ENCODE measurements at places on chromosomes 4 and X.

- no peak for DNase-seq
Measured at GRCh38 chr4:73309211-73309610, 50.6 kb upstream of the ANKRD17 start.

DNA sequence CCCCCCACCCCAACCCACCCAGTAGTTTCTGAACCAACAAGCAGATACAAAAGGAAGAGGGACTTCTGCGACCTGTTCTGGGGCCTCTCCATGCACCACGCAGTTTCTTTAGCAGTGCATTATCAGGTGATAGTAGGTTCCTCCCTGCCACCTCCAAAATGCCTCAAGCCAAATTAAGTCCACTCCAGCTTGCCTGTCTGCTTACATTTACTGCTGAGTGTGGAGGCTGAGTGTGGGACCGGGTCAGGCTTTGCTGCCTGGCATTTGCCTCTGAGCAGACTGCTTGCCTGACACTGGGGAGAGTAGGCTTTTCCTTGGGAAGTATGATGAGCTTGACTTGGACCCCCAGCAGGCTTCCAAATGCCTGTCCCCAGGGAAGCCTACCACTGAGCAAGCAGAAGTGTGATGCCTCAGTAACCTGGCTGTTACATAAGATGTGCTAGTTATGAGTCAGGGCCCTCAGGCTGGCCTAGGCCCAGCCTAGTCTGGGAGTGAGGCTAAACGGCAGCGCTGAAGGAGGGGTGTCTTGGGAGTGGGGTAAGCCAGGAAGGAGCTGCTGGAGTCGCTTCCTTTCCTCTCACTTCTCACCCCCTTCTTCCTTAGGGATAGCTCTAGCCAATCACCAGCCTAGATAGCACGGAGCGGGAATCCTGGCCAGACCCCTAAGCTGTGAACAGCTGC, 9.0 kb downstream of the TSC22D3 start:
- DNase-seq = no peak

DNA sequence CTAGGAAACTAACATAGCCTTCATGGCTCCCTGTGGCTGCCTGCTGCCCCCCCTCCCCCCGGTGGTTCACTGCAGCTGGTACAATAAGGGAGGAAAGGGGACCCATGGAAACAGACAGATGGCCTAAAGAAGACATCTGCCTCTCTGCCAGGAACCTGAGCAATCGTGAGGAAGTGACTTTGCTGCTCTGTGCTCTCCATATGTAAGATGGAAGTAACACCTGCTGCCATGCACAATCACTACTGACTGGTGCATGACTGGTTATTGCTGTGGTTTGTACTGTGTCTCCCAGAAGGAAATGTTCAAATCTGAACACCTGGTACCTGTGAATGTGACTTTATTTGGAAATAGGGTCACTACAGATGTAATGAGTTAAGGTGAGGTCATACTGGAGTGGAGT, 43.6 kb downstream of the CD99L2 start:
- DNase-seq = no peak

DNA sequence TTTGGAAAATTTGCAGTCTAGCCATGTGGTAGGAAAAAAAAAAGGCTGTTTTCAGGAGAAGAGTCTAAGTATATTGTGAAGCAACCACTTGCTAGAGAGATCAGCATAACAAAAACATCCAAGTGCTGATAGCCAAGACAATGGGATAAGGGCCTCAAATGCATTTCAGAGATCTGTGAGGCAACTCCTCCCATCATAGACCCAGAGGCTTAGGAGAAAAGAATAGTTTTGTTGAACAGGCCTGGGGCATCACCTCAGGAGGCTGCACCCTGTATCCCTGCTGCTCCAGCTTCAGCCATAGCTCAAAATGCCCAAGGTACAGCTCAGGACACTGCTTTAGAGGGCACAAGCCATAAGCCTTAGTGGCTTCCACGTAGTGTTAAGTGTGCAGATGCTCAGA, 13.6 kb upstream of the GPR174 start:
- DNase-seq = no peak

DNA sequence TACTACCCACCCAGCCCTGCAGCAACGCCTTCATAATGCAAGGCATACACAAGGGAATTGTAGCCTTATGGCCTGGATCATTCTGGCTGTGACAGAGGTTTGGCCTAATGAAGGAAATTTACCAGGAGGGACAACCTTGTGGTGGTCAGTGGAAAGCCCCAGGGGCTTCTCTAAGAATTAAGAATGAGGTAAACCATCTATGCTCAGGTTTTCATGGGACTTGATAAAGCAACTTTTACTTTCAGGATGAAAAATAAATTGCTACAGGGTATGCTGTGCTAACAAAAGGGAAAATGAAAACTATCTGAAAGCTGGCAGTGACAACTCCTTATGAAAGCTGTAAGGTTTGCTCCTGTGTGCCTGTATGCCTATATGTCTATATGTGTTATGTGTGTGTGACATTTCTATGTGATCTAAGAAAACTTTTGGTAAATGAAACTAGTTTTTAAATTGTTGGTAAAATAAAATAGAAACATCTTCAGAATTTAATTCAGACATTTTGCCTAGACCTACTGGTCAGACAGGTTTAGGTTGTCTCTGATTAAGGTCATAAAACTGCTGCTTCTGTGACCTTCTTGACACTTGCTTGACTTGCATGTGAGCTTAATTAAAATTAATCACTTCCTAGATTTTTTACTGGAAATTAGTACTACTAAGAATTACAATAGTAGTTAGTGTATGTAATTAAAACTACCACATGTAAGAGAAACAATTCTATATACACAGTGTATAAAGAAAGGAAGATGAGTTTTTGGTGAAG, 19.9 kb upstream of the TXK start:
- DNase-seq = no peak

- DNase-seq = no peak
Measured at GRCh38 chrX:19659929-19660328, 144.6 kb upstream of the MAP3K15 start.

DNA sequence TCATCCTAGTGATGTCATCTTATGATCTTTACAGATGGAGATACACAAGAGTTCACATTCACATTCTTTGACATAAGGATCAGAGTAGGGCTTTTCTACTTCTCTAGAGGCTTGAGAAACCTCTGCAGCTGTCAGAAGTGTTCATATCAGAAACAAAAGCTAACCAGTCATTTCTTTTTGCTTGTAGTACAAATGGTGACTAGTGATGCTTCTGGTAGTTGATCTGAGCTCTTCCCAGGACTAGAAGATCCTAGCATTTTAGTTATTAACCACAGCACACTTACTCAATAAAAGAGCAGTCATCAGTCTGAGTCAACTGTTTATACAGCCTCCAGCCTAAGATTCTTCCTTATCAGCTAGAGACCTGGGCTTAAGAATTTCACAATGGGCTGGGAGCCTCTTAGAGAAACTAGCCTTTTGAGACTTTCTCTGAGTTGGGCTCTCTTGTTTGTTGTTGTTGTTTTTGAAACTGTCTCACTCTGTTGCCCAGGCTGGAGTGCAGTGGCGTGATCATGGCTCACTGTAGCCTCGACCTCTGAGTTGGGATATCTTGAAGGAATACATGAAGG, 84.1 kb downstream of the TMEM164 start:
- no peak for DNase-seq

GRCh38 chr4:39320381-39321115, 45.6 kb downstream of the RFC1 start:
- no peak for DNase-seq

- no peak for DNase-seq
Measured at GRCh38 chr4:100898844-100899243, 381.0 kb upstream of the EMCN start.

DNA sequence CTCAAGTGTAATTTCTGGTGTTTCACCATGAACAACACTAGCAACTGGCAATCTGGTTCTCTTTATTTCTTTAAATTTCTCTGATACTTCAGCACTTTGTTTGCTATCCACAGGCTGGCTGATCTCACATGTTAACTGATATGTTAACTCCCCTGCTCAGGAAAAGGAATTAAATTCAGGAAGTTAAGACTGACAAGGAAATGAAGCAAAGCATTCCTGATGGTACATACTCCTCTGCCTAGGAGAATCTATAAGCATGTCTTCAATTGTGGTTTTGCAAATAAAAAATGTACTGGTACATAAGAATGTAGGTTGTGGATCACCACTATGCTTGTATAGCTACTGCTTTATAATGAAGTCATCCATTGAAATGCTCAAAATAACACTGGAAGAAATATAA, 1119.2 kb upstream of the INTU start:
- DNase-seq = no peak

GRCh38 chr4:57100979-57101651, 9.1 kb downstream of the IGFBP7 start:
- no peak for DNase-seq

GRCh38 chr4:88752754-88753153, 55.1 kb upstream of the NAP1L5 start:
- no peak for DNase-seq

- no peak for DNase-seq
Measured at GRCh38 chr4:1412376-1413203, 6.3 kb upstream of the NKX1-1 start.

DNA sequence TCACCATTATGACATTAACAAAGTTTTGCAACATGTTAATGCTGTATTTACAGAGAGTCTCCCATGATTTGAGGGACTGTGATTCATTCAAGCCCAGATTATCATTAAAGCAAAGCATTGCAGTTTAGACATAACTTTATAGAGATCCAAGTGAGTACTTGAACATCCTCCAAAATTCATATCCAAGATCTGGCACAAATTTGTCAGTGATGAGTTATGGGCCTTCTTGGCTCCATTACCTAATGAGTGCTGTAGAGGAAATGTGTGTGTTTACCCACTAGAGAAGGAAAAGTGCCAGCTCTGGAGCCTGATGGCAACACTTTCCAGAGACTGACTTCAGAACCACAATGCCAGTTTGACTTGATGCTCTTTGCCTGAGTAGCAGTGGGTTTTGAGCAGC, 432.3 kb downstream of the GALNTL6 start:
- DNase-seq = no peak

GRCh38 chr4:147076179-147076578, 130.5 kb upstream of the TTC29 start:
- no peak for DNase-seq

- no peak for DNase-seq
Measured at GRCh38 chr4:180141734-180142133, 2101.5 kb upstream of the TENM3 start.

DNA sequence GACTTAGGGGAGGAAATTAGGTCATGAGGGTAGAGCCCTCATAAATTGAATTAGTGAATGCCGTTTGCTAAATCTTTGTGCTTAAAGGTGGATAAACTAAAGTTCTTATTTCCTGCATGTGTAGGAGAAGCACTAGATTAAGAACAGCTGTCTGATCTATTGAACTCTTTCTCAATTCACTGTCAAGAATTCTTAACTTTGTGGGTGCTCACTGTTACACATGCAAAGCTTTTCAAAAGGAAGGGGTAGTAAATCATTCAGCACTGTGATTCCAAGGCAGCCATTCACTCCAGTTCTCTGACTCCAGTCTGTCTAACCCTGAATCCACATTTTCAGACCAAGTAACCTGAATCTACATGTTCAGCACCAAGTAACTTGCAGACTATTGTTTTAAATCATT, 1520.1 kb downstream of the PCDH18 start:
- no peak for DNase-seq

GRCh38 chrX:150036181-150036580, 97.9 kb upstream of the EOLA2 start:
- DNase-seq = no peak

GRCh38 chr4:103207673-103208072, 9.5 kb upstream of the CENPE start:
- DNase-seq = no peak

- DNase-seq = no peak
Measured at GRCh38 chr4:24701683-24702082, 93.7 kb upstream of the SOD3 start.

DNA sequence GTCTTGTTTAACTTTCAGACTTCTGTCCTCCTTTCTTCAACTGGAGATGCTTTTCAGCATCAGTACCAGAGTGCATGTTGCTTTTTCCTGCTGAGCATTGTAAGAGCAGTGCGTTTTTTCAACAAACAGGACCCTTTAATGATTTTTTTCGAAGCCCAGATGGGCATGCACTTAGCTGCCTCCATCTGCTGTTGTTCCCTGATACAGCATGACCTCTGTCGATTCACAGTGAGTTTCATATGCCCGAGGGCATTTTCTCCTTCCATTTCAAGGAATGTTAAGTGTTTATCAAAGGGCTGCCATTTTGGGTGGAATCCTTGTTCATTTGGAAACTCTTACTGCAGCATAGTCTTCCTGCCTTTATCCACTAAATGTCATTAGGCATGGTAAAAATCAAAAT, 428.6 kb downstream of the DTHD1 start:
- DNase-seq = no peak

GRCh38 chr4:76997077-76997476, 47.5 kb downstream of the SEPTIN11 start:
- DNase-seq = no peak

- DNase-seq = no peak
Measured at GRCh38 chr4:150593996-150594395, 12.0 kb downstream of the MAB21L2 start.

GRCh38 chr4:74486905-74487304, 42.0 kb downstream of the AREG start:
- DNase-seq = no peak

DNA sequence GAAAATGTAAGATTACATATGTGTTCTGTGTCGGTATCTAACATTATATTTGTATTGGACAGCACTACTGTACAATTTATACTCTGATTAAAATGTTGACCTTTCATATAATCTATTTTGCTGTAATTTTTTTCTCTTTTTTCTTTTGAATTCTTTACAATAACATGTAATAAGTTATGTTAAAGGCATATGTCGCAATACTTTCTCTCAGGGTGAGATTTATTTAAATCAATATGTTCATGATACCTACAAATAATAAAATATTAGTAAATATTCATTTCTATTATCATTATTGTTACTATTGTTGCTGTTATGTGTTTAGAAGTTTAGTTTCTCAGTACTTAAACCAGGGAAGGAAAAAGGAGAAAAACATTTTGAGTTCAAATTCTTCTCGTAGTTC, 807.4 kb downstream of the STIM2 start:
- DNase-seq = no peak

GRCh38 chr4:169398316-169398715, 127.6 kb upstream of the SH3RF1 start:
- no peak for DNase-seq

GRCh38 chrX:46967547-46967946, 55.3 kb downstream of the JADE3 start:
- DNase-seq = no peak

DNA sequence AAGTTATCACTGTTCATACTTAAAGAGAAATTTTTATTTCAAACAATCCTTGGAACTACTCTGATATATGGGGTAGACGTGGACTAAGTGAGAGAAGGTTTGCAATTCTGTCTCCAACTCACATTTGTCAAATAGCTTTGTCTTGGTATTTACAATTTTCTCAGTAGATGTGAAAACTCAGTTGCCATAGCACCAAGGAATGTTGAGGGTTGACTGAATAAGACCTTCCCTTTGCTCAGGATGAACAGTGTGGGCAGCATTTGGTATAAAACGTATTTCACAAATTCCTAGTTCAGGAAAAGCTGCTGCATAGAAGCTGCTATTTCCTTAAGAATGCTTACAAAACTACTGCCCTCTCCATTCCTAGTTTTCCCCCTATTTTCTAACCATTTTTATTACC, 399.5 kb downstream of the NKX6-1 start:
- DNase-seq = no peak

- no peak for DNase-seq
Measured at GRCh38 chr4:24741910-24742309, 53.5 kb upstream of the SOD3 start.
